ENCODE measurements at places on chromosomes 2 and 18.

DNA sequence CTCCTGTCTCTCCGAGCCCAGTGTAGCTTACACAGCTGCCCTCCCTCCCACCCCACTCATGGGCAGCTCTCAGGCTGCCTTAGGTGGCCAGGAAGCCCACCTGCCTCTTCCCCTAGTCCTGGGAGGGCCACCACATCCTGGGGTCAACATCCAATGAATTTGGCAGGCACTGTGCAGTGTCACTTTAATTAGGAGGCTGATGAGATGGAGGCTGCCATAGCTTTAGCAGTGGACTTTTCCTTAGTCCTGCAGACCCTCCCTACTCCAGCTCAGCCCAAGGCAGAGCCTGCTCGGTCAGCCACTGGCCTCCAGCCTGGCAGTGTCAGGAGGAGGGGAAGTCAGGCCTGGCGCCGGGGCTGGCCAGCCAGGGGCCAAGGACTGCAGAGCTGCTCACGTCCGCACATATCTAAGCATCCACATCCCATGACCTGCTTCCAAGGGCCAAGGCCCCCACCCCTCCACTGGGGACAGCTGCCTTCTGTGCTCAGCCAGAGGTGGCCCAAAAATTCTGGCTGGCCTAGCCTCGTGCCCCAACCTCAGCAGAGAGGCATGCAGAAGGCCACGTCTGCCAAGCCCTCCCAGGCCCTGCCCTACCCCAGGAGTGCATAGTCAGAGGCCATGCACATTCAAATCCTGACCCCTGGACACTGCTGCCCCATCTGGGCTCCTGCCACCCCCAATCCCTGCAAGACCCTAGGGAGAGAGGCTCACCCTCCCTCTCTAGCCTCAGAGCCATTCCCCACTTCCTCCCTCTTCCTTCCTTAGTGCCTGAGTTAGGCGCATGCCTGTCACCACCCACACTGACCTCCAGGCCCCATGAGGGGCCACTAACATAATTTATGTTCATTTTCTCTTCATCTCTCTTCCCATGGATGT is 33.1 kb downstream of the ADRA2B start:
- DNase-seq, result no peak

DNA sequence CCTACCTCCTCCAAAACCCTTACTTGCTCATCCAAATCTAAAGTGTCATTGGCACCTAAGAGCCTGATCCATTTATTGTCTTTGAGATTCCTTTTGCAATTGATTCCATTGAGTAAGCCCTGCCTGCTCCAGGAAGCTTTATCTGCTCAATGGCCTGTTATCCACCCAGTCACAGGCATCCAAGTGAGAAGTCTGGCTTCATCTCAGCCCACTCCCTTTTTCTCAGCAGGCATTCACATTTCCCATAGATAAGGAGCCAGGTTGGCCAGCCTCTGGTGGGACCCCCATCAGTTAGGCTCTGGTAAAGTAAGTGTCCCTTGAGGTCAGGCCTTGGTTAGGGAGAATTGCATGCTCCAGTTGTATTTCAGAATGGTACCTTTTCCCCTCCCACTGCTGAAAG is 396.2 kb upstream of the ST6GAL2 start:
- DNase-seq, result no peak

GRCh38 chr18:24246143-24246542 is 107.3 kb downstream of the CABYR start:
- DNase-seq, result no peak

GRCh38 chr2:110216803-110217202 is 4.5 kb upstream of the MTLN start:
- DNase-seq, result no peak

DNA sequence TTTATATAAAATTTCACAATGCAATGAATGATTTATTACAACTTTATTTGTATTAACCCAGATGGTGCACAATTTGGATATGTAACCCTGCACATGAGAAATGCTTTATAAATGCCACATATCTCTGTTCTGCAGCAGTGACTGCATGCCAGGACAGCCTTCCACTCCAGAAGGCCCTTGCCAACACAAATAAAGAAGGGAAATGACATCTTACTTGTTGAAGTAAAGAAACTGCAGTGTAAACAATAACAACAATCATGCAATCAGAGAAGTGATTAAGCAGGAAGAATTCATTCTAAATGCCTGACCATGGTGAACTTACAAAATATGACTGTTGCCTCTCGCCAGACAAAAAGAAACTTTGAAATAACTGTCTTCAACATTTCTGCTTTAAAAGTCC is 129.9 kb upstream of the CHST9 start:
- DNase-seq, result no peak

Measured in NCI-H146 (cell line).